Amygdala (tissue), 56 donors: ENCODE measurements at places on chromosomes 3 and 15.

DNA sequence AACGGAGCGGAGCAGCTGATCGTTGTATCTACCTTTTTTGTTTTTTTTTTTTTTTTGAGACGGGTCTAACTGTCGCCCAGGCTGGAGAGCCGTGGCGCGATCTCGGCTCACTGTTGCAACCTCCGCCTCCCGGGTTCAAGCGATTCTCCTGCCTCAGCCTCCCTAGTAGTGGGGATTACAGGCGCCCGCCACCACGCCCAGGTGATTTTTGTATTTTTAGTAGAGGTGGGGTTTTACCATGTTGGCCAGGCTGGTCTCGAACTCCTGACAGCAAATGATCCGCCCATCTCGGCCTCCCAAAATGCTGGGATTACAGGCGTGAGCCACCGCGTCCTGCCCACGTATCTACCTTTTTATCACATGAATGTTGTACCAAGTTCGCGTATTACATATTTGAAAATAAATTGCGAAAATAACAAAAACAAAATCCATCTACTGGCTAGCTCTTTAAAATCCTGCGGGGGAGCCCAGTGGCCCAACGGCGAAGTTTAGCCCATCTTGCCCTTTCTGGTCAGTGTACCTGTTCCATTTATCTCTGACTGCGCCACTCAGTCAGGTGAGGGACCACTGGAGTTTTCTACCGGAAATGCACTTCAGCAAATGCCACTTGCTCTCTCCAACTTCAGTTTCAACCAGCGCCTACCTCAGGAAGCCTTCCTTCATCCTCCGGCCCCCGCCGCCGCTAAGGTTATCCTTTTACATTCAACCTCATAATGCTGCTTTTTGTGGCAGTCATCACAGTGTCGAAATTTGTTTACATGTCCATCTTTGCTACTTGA is 1.2 kb upstream of the EIF3J start:
- DNase-seq = no peak

DNA sequence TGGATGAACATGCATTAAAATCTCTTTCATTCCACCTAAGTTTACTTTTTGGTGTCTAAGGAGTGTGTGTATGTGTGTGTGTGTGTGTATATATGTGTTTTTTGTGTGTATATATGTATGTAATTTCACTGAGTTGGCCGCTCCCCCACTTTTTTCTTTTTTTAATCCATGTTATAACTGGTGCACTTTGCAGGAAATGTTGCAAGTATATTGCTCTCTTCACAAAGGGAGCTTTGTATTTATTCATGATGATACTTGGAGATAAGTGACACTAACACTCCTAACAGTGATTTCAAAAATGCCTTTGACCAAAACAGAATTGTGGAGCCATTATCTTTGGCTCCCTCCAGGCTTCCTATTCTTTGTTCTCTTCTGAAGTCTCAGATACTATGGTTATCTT is 95.8 kb downstream of the FNDC3B start:
- DNase-seq = no peak

GRCh38 chr3:90241481-90241880 is 1134.1 kb downstream of the EPHA3 start:
- no peak for DNase-seq

GRCh38 chr3:128621234-128621633 is 29.4 kb downstream of the RPN1 start:
- DNase-seq = no peak

GRCh38 chr3:41118461-41119390 is 80.6 kb upstream of the CTNNB1 start:
- no peak for DNase-seq

DNA sequence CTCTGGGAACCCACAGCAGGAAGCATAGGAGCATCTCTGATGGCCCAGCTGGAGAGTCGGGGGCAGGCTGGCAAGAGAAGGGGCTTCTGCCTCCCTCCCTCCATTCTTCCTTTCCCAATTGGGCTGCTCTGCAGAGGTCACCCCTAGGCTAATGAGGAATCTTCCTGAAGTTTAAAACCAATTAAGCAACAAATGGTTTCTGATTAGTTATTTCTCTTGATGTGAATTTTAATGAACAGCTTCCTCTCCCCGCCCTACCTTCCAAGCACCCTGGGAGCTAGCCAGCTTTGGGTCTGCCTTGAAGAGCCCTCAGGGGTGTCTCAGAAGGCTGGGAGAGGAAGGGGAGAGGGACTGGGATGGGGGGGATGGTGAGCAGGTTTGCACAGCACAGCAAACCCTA is 24.6 kb upstream of the HCN4 start:
- no peak for DNase-seq

- no peak for DNase-seq
Measured at GRCh38 chr15:52511084-52511483, 17.6 kb downstream of the MYO5A start.

DNA sequence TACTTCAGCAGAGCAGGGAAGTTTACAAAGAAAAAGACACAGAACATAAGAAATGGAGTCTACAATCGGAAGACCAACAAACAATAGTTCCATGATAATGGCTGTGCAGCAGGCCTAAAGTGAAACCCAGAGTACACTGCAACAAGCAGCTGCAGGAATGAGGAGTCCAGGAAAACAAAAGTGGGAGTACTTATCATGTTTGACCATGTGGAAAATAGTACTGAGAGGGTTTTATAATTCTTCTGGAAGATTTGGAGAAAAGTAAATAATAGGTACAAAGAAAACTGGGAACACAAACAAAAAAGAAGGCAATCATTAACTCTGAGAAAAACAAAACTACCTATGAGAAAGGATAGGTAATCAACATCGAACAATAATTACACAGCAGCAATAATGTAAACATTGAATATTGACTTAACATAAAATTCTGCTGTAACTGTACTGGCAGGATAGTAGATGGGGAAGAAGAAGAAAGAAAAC is 87.5 kb downstream of the NEK10 start:
- no peak for DNase-seq

DNA sequence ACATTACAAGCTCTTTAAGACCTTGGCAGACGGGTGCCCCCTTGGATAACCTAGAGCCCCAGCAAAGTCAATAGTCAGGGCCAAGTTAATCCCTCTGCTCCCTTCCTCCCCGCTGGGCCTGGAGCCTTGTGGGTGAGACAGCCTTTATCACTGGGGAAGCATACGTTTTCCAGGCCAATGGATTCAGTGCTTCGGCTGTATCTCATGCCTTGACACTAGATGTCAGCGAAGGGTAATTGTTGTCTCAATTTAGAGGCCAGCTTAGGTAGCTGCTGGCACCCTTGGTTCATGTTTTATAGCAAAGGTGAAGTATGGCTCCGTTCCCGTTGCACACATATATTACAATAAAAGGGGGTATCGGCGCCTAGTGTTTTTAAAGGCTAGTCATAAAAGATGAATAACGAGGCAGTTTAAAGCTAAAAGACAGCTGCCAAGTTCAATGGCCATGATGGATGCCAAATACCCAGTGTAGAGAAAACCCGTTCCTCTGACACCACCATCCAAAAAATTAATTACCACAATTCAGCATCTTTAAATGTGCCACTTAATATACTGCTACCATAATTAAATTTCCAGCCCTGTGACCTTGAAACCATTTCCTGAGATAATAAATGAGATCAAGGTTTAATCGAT is 52.3 kb upstream of the BNIP2 start:
- no peak for DNase-seq

GRCh38 chr3:121660356-121661171 is at the start of gene HCLS1:
Gene HCLS1 (minus strand): TSS chr3:121660903. CDS start chr3:121658347, 2,556 bp downstream.
- DNase-seq = no peak

- no peak for DNase-seq
Measured at GRCh38 chr15:95733931-95734330, 596.6 kb upstream of the NR2F2 start.
